Foreskin keratinocyte (primary cell): ENCODE measurements at places on chromosomes 11 and 22. TPM values are rescaled to one million over a fixed set of nuclear protein-coding genes. Genes with fewer than 3 reads are reported as not detected.

The FADD gene
- polyA plus RNA-seq, result 47.7 and 52.2 TPM in 2 replicates

The OR5AR1 gene
- not detected in 2 replicates for polyA plus RNA-seq

The SOX10 gene
- 0.03 TPM in 1 of 2 replicates, not detected in the other for polyA plus RNA-seq

The RFPL1 gene
- not detected in 2 replicates for polyA plus RNA-seq

The CAPN5 gene
- 0.88 and 1.5 TPM in 2 replicates for polyA plus RNA-seq

The DERL3 gene
- 3.3 and 3.6 TPM in 2 replicates for polyA plus RNA-seq

The SPDYC gene
- polyA plus RNA-seq, result not detected in 2 replicates
